ENCODE measurements at places on chromosomes 7 and 10. TPM values are rescaled to one million over a fixed set of nuclear protein-coding genes. Genes with fewer than 3 reads are reported as not detected.

Gene NKX6-2
- 0.56 TPM for total RNA-seq

Gene SUN3
- total RNA-seq, result not detected

Gene NUTM2B
- total RNA-seq, result 2.1 TPM

Gene STEAP4
- not detected for total RNA-seq

Gene CALCR
- total RNA-seq, result not detected

Gene CYP3A4
- not detected for total RNA-seq

Gene PLXDC2
- 22.6 TPM for total RNA-seq

Gene MEST
- total RNA-seq, result 56.2 TPM

Gene LLCFC1
- not detected for total RNA-seq

Gene GPR22
- 1.0 TPM for total RNA-seq

Gene RPEL1
- not detected for total RNA-seq

Gene SHTN1
- 2.9 TPM for total RNA-seq

DNA sequence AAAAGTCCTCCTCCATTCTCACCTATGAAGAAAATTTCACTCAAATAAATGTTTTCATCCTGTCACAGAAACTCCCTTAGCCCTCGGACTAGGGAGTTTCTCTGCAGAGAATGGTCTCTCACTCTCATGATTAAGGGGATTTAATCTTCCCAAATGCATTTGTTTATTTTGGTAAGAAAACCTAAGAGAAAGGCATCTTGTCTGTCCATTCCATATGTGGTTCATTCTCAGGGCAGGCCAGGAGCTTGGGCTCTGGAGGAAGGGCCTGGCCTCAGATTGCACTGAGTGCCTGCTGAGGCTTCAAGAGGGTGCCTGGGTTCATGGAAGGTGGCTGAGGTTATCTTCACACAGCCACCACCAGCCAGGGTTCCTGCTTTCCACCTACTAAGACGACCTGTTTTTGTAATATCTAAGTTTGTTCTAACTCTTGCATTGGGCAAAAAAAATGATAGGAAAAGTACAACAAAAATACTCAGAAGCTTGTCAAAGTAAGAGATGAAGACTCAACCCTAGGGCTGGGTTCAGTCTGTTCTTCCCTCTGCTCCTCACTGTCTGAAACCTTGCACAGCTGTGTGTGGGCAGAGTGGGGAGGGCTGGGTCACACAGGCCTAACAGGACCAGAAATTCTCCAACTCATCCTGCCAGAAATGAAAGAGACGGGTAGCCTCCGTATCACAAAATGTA, 186.7 kb downstream of the CXCL12 start:
- DNase-seq, result peak; percentile 19

DNA sequence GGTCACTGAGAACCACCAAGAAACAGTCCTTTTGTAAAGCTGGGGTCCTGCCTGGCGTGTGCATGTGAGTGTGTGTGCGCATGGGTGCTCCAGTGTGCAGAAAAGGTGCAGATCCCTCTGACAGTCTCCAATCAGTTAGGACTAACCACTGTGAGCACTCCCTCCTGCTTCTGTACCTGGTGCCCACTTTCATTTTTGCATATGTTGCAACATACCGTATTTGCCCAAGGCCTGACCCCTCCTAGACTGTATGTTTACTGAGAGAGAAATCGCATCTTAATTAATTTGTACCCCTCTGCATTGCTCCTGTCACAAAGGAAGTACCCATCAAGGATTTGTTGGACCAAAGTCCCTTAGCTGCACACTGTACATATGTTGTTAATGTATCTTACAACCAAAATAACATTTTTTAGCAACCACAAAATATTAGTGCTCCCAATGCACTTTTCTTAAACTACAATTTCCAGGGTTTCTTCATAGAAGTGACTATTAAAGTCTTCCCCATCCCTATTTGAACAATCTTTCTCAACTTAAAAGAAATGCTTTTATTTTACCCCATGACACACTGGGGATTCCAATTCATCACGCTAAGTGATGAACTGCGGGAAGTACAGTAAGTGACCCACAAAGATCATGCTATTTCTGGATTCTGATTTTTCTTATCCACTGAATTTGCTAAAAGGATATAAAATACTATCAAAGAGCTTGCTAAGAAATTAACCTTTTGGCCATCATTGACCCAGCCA, 16.6 kb downstream of the PAXIP1 start:
- DNase-seq, result no peak

DNA sequence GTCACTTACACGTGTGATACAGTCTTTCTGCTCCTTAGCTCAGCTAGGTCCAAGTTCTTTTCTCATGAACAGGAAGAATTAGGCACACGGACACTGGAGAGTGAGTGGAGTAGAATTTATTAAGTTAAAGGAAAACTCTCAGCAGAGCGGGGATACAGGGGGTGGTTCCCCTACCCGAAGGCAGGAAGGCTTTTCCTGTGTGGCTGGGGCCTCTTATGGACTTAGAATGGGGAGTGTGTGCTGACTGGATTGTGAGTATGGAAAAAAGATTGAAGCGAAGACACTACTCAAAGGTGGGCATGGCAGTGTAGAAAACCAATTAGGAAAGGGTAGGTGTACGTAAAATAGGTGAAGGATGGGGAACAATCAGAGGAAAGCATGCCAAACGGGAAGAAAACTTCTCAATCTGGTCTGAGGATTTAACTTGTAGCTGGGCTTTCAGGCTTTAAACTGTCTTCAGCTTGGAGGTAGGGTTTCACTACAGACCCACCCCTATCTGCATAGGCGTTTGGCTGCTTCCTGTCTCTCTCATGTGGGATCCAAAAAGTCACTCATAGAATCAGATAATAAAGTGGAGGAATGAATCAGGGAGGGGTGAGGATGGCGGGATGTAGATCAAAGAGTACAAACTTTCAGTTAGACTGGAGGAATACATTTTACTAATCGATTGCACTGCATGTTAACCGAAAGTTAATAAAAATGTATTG, 104.2 kb downstream of the ANKRD7 start:
- DNase-seq, result no peak

DNA sequence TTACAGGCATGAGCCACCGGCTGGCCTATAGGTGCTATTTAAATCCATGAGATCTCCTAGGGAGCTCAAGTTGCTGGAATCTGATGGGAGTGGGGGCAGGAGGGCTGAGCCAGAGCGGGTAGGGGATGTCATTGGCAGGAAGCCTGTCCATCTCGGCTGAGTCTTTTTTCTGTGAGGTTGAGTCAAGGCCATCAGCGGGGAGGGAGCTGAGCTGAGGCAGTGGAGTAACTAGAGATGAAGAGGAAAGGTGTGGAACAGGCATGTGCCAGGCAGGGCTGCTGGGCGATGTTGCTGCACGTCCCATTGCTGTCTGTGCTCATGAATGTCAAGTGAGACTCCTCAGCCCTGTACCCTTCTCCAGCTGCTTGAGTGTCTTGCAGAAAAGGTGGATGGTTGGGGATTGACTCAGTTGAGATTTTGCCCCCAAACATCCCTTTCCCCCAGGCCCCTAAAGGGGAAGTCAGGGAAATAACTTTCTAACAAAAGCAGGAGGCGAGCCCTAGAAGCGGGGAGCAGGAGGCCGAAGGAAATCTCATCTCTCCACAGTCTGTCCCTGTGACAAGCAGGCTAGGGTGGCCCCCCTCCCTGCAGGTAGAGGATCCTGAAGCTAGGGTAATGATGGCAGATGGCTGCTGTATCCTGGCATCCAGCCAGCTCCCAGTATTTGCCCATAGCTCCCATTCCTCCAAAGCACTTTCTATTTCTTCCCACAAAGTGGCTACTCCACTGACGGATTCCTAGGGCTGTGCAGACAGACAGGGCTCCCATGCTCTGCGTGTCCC, 5.4 kb downstream of the ATP6V1F start:
- DNase-seq, result peak; percentile 54

GRCh38 chr7:749140-749551, 22.1 kb upstream of the PRKAR1B start:
- peak; percentile 61 for DNase-seq

DNA sequence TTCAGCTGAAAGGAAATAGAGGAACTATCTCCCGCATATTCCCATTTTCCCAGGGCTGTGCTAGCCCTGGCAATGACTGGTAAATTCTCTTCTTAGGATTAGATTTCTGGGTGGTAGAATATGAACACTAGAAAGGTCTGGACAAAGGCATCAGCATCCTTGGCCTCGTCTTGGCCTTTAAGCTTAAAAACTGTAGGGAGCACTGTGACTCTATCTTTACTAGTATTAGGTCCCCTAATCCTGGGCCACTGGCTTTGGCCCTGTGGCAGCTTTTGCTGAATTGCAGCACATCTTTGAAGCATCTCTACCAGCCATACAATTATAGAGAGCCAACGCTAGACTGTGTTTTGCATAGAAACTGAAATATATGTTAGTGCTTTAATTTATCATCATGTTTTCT, 41.5 kb upstream of the EBLN1 start:
- peak; percentile 60 for DNase-seq

DNA sequence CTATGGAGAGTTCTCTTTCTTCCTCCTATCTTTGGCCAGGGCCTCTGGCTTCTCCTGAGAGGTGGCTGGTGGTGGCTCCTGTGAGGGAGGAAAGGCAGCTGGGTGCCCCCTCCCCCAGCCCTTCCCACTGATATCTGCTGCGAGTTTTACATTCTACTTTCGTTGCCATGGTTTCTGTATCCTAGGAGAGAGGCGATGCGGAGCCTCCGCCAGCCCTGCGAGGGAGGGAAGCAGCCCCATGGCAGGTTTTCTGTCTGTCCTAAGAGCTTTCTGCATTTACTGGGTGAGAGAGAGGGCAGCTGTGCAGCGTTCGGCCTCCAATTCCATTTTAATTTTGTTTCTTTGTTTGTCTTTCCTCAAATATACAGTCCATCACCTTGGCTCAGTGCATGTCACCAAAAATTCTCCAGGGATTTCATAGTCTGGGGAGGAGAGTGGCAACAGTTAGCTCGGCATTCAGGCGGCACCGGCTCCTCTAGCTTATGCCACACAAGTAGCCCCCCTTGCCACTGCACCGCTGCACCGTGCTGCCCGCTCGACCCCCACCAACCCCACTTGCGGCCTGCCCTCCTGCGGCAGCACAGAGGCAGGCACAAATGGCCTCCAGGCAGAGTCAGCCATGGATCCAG, 20.4 kb downstream of the DNAJB12 start:
- DNase-seq, result peak; percentile 90

DNA sequence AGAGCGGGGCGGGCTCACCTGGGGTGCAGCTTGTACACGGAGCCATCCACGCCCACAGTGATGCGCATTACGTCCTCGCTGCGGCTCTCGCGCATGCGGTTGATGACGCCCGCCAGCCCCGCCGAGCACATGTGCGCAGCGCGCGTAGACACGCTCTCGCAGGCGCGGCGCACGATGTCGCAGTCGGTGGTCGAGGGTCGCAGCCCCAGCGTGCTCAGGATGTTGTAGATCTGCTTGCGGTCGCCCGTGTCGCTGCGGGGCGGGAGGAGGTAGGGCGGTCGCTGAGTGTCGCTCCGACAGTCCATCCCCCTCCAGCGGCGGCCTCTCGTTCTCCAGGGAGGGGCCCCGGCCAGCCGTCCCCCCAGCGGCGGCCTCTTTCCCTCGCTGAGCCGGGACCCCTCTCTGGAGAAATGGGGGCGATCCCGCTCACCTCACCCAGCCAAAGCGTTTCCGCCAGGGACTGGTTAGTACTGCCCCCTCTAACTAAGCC, 4.4 kb upstream of the MYL7 start:
- no peak for DNase-seq

- DNase-seq, result peak; percentile 40
Measured at GRCh38 chr7:135169141-135169963, 1.2 kb downstream of the CYREN start.

DNA sequence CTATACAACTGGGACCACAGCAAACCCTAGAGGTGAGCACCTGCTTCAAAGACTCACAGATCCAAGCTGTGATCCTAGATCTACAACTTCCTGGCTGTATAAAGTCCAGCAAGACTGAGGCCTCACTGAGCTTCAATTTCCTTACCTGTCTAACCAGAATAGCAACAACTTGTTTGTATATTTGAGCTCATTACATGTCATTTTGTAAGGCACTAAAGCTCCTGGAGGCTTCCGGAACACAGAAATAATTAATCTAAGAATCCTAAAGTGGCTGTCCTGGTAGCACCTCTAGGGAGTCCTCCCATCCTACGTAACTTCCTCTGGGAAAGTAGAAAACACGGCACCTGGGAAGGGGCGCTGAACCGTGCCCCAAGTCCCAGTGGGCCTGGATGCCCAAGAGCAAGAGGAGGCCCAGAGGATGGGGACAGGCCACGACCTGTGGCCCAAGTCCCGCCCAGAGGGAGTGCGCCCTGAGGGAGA, 39.4 kb downstream of the HK1 start:
- DNase-seq, result no peak

Data from cardiac muscle cell (in vitro differentiated cells and primary cell).